Stimulated activated CD4-positive, alpha-beta T cell treated with anti-CD3 and anti-CD28 coated beads, Interleukin-12 subunit alpha, Interleukin-12 subunit beta, amount 100 ng/mL, for 48 hours (primary cell): ENCODE measurements at places on chromosomes 16 and 17.

DNA sequence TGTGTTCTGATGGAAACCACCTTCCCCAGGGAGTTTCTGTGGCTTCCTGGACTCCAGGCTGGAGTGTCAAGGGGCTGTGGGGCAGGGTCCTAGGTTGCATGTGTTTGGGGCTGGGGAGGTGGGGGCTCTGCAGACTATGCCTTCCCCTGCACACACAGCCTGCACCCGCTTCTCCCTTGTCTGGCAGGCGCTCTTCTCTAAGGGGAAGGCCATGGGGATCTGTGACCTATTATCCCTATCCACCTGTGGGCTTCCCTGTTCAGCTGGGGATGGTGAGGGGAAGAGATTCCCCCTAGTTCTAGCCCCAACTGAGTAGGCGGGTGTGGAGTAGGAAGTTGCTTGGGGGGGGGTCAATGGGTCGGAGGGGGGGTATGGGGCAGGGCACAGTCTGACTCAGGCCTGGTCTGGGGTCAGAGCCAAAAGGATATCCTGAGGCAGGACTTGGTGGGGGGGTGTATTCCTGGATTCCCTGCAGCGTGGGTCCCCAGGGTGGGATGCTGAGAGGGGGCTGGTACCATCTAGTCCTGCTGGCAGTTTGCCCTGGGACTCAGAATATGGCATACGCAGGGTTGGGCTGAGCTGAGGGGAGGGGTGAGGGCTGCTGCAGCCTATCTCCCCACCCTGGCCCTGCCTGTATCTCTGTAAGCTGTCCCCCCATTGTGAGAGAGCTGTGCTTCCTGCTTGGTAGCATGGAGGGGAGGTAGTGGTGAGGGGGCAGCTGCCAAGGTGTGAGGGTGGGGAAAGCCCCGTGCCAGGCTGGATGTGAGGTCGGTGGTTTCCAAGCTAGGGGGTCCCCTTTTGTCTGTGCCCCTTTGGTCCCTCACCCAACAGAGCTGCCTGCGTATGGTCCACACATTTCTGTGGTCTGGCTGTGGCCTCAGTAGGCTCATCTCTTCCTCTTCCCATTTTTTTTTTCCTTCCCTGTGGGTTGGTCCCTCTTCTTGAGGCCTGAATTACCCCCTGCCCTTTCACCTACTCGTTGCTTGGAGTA is 14.7 kb downstream of the RARA start:
- DNase-seq = no peak

DNA sequence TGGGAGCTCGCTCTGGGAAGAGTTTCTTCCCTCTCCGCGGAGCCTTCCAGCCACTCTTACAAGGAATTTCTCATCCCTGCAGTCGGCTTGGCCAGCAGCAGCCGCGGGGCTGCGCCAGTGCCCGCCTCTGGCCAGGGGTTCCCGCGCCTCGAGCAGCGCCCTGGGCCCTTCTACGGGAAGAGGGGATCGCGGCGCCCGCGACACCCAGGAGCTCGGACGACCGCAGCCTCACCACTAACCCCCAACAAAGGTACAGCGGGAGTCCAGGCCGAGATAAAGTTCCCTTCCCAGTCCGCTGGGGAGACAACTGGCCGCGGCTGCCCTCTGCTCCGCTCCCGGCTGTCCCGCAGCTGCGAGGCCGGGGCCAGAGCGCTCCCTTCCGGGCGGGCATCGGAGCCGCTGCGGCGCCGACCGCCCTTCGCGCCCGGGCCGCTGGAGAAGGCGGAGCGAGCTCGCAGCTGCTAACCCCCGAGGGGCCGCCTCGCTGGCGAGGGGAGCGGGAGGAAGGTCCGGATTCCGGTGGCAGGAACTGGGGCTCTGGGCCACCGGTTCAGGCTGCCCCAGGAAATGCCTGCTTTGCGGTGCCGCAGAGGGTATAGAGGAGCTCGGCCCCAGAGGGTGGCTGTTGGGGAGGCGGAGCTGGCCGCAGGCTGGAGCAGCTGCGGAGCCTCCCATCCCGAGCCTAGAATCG is 3.6 kb upstream of the HS3ST3B1 start:
- DNase-seq = no peak

- DNase-seq = no peak
Observed at GRCh38 chr17:73011016-73011486, 81.4 kb downstream of the SLC39A11 start.

DNA sequence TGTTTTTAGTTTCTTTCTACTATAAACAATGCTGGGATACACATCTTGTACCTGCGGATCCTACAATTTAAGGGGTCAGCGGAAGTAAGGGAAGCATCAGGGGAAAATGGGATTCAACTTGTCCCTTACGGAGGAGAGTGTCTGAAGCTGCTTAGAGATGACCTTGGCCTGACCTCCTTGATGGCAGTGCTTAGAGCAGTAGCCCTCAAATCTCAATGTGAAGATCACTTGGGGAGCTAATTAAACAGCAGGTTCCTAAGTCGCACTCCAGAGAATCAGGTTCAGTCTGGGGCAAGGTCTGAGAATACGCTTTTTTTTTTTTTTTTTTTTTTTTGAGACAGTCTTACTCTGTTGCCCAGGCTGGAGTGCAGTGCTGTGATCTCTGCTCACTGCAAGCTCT is 9.6 kb upstream of the METTL16 start:
- DNase-seq = no peak
